ENCODE measurements at places on chromosomes 16 and 17.

DNA sequence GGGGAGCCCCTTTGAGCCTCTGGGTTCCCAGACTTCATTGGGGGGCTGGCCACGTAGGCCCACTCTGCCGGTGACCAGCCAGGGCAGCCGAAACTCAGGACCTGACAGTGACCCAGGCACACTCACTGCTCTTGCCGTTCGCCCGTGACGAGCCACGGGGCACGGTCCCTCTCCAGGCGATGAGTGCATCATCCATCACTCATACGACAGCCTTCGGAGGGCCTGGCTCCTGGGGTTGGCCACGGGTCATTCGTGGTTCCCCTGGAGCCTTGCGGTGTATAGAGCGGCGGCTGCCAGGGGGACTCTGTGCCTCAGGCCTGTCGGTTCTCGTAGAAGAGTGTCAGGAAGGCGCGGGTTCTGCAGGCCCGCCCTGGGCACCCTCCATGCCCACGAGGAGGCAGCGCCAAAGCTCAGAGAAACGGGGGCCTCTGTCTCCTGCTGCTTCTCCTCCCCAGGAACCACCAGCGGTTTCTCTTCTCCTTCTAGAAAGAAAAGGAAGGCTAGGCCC, 11.2 kb upstream of the NUDT16L1 start:
- DNase-seq: no peak

DNA sequence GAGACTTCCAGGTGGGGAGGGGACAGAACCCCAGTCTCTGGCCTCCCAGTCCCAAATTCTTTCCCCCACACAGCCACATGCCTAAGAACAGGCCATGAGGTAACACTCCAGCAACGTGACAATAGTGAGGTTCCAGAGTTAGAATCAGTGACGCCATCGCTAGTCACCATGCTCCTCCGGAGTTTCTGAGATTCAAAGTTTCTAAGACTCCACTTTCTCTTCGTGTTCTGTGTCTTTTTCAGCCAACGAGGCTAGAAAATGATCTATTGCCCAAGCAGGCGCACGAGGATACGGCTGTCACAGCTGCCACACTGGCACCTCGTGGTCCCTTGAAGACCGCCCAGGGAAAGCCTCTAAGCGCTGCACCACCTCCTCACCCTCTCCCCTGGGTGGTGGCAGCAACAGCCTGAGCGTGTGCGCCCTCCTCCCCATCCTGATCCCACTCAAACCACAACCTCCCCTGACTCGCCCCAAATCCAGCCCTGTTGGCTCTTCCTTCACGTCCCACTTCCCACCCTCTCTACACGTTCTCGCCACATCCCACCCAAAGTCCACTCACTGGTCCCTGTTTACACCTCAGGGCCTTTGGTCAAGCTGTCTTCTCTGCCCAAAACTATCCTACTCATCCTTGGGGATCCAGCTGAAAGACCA, 1.0 kb downstream of the MCRIP1 start:
- peak; percentile 84 for DNase-seq

DNA sequence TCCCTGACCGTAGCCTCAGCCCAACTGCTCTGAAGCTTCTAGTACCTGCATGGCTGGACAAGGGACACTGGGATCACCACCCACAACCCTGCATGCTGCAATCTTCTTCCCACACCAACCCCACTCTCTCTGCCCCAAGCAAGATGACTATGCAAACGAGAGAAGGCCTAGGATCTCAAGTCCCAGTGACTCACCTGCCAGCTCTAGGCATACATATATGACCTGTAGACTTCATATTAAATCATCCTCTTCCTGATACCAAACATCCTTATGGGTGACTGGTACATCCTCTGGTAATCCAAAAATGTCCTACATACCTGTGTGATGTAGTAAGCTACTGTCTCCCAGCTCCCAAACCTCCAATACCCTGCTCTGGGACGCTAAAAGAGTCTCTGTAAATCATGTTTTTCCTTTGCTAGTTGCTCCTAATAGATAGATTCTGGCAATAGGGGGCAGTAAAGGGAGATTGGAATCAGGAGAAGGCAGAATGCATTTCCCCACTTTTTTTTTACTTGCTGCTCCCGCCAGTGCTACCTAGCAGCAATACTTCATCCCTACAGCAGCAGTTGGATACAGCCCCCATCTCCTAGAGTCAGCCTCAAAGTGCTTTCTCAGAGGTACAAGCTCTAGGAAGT, 43.4 kb upstream of the SOX9 start:
- no peak for DNase-seq

GRCh38 chr17:17911001-17911613, 61.1 kb downstream of the TOM1L2 start:
- DNase-seq: no peak

DNA sequence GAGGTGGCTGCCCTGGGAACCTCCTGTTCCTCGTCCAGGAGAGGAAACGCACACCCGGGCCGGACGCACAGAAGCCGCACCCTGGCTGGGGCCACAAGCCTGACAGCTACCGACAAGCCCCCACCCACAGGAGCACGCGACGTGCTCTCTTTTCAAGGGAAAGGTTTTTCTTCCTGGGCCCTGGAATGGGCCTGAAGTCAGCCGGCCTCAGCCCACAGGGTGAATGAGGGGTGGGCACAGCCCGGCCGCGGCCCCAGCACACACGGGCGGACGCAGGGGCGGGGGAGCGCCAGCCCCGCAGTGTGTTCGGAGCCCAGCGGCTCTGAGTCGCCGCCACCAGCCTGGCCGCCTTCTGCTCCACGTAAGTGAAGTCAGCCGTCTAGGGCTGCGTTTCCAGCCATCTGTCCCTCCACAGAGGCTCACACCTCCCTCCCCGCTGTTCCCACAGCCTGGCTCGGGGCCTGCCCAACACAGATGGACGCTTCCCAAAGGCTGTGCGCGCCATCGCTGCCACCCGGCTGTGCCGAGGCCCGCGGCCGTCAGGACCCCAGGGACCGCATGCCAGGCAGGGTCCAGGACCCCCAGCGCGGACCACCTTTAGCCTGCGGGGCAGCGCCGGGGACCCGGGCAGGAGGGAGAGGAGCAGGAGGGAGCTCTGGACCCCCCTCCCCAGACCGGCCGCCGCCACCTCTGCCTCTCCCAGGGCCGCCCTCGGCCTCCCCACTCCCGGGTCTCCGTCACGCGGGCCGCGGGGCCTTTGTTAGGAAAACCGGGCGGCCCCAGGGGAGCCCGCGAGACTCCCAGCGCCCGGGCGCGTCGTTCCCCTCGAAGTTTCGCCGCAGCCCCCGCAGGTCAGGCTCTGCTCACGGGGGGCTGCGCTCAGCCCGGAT, 36.8 kb downstream of the CBFA2T3 start:
- peak; percentile 76 for DNase-seq

DNA sequence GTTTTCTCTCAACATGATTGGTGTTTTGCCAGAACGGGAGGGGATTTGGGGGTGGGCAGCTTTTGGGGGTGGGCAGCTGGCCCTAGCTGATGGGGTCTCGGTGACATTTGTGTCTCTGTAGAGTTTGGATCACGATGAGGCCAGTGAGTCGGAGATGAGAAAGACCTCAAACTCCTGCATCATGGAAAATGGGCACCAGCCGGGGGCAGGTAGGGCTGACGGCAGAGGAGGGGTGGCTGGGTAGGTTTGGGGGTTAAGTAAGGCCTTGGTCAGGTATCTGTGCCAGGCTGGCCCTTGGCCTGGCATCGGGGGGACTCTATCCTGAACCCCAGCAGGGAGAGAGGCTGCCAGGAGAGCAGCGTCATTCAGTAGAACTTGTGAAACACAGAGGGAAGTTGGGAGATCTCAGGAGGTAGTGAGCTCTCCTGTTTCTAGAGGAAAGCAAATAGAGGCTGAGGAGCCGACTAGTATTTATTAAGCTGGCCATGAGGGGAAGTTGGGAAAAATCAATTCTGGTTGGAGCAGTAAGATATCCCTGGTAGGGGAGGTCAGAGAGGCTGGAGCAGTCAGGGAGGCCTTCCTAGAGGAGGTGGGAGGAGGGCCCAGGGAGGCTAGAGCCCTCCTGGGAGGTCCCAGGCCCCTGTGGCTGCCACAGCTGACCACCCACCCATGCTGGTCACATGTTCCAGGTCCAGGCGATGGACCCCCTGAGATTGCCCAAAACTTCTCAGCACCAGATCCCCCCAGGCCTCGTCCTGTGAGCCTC, 8.1 kb downstream of the SMTNL2 start:
- no peak for DNase-seq

DNA sequence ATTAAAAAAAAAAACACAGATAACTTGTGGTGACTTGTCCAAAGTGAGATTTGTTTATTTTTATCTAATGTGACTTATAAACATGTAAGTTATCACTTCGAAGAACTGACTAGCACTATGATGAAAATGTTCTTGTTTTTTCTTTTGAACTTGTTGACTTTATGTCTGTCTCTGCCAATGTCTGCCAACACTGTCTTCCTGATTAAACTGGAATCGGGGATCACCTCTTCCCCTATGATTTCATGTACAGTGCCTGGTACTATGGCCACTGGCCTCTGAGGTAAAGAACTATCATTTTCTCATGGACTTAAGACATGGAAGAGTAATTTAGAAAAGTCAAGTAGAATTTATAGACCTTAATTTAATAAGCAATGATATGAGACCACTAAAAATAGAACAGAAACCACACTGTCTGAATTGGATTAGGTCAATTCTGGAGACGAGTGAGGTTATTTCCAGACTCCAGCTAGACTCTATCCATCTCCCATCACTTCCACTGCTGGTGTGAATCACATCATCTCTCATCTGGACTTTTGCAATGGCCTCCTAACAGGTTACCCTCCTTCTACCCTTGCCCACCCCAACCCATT, 8.9 kb downstream of the C17orf78 start:
- no peak for DNase-seq

Data from NB4 (cell line).